ENCODE measurements at places on chromosomes 6 and 20. TPM values are rescaled to one million over a fixed set of nuclear protein-coding genes. Genes with fewer than 3 reads are reported as not detected.

Gene WFDC2
- total RNA-seq, result 0.13 TPM

Gene SMOC2
- total RNA-seq, result 65.4 TPM

Gene WASF1
- total RNA-seq, result 3.6 TPM

Gene ADGRB3
- total RNA-seq, result 1.5 TPM

Gene PDYN
- total RNA-seq, result not detected

Gene OR12D1
- not detected for total RNA-seq

Gene CNR1
- 0.13 TPM for total RNA-seq

Gene PHACTR2
- total RNA-seq, result 66.5 TPM

Gene HS3ST5
- total RNA-seq, result 0.58 TPM

Gene TPD52L1
- total RNA-seq, result 39.8 TPM

Gene PTCHD4
- 0.98 TPM for total RNA-seq

DNA sequence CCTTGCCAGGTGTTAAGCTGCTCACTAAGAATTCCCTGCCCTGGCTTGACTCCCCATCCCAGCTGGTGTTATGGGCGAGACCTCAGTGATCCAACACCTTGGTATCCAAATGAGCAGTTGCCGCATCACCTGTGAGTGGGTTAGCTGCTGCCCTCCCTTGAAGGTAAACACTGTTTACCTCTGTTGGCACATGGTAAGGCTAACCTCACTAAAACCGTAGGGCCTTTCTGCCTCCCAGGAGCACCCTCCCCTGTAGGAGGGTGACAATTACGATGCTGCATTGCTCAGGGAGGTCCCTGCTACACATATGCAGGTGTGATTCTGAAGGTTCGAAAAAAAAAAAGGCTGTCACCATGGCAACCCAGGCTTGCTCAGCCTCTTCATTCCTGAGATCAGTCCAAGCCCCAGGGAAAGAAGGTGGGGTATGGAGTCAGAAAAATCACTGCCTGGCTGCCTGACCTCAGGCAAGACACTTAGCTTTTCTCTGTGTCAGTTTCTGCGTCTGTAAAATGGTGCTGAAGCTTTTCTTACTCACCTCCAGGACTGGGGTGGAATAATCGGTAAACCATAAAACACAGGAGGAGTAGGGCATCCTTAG, 19.5 kb downstream of the PNPLA1 start:
- no peak for DNase-seq
- H3K36me3 ChIP-seq, result no peaks in the 10 kb centered on the region
- no peak overlapping the region for H3K4me3 ChIP-seq

GRCh38 chr6:139019722-139020121, 8.8 kb upstream of the ABRACL start:
- no peak for DNase-seq
- no peaks in the 10 kb centered on the region for H3K36me3 ChIP-seq
- H3K27ac ChIP-seq, result no peak overlapping the region
- H3K27me3 ChIP-seq, result no peaks in the 10 kb centered on the region

DNA sequence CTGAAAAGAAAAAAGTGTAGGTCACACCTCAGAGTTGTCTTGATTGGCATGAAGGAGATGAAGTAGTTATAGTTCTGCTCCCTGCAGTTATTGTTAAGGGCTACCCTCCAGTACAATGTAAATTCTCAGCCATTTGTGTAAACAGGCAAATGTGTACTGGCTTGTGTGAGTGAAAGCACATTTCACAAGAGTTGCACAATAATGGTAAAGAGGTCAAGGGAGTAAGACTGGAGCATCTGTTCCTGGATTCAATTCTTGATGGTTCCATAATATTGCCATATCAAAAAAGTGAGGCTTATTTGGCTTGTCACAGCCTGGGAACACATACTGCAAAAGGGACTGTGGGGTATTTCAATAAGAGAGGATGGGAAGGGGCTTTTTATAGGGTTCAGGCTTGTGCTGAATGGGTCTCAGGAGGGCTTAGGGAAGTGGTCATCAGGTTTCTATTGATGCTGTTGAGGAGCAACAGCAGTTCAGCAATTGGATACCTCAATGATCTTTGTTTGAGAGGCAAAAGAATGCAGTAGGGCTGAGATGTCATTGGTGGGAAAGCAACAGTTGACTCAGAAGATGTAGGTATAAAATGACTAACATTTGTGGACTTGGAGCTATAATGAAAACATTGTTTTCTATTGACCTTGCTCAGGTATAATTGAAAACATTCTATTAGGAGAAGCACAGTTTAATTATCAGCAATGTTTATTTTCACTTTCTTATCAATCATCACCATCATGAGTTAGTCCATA, 402.6 kb downstream of the BCKDHB start:
- no peak for DNase-seq
- no peaks in the 10 kb centered on the region for H3K27me3 ChIP-seq
- H3K4me1 ChIP-seq, result no peaks in the 10 kb centered on the region
- H3K36me3 ChIP-seq, result no peaks in the 10 kb centered on the region

- H3K36me3 ChIP-seq, result no peaks in the 10 kb centered on the region
- peaks cover 8% of the 10 kb centered on the region for H3K4me1 ChIP-seq
- peak; percentile 81 for DNase-seq
- no peaks in the 10 kb centered on the region for H3K27me3 ChIP-seq
- no peak overlapping the region for H3K4me3 ChIP-seq
- H3K27ac ChIP-seq, result peak overlapping the region; percentile 43
Observed at GRCh38 chr6:155171109-155171746, 92.6 kb upstream of the CLDN20 start.

DNA sequence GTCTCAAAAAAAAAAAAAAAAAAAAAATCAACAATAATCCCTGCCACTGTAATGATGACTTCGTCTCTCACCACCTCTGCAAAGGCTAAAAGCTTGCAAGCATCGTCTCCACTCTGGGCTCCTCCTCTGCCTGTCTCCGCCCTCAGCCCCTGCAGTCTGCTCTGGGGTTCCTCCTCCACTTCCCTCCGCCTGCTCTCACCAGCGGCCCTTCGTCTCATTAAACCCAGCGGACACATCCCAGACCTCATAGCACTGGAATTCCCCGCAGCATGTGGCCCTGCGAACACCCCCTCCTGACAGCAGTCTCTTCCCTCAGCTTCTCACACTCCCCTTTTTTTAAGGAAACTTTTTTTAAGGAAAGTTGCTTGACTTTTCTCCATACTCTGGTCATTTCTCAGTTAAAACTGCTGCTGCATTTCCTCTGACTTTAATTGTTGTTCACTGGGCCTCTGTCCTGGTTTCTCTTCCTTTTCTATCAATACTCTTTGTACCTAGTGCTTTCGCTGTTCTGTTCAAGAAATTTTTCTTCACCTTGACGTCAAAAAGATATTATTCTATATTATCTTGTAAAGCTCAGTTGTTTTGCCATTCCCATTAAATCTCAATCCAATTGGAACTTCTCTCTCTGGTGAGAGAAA, 70.9 kb upstream of the PLEKHG1 start:
- H3K27ac ChIP-seq, result peak overlapping the region; percentile 79
- no peaks in the 10 kb centered on the region for H3K27me3 ChIP-seq
- no peak overlapping the region for H3K4me3 ChIP-seq
- peak; percentile 85 for DNase-seq
- no peaks in the 10 kb centered on the region for H3K36me3 ChIP-seq
- H3K4me1 ChIP-seq, result no peaks in the 10 kb centered on the region

- H3K27ac ChIP-seq, result no peak overlapping the region
- H3K4me1 ChIP-seq, result peaks cover 21% of the 10 kb centered on the region
- no peak for DNase-seq
- no peaks in the 10 kb centered on the region for H3K27me3 ChIP-seq
- no peak overlapping the region for H3K4me3 ChIP-seq
Observed at GRCh38 chr6:31969712-31970603, 2.0 kb downstream of the DXO start.

- H3K27ac ChIP-seq, result no peak overlapping the region
- DNase-seq, result no peak
- H3K36me3 ChIP-seq, result no peaks in the 10 kb centered on the region
Observed at GRCh38 chr6:10875026-10875425, 6.8 kb downstream of the GCM2 start.

DNA sequence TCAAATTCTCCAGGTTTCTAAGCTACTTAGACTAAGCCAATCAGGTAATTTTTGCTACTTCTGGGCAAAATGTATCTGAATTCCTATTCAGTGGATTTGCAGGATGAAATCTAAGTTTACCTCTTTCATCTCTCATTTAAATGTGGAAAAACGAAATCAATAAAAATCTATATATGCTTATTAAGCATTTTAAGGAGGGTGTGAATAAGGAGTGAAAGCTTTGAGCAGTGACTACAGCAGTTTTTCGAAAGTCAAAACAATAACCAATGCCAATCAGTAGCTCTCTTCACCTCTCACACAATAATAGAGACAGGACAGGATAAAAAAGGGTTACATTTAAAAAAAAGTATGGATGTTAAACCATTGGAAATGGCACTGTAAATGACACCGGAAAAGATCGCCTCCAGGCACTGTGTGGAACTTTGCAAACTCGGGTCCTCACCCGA, 476 bp upstream of the BCKDHB start:
- peaks cover 4% of the 10 kb centered on the region for H3K4me1 ChIP-seq
- DNase-seq, result no peak
- peak overlapping the region; percentile 73 for H3K27ac ChIP-seq
- no peaks in the 10 kb centered on the region for H3K36me3 ChIP-seq
- H3K4me3 ChIP-seq, result peak overlapping the region; percentile 40
- H3K27me3 ChIP-seq, result no peaks in the 10 kb centered on the region

- H3K27me3 ChIP-seq, result no peaks in the 10 kb centered on the region
- no peak overlapping the region for H3K27ac ChIP-seq
- no peak for DNase-seq
- H3K36me3 ChIP-seq, result no peaks in the 10 kb centered on the region
- peaks cover 27% of the 10 kb centered on the region for H3K4me1 ChIP-seq
Observed at GRCh38 chr6:159823953-159824352, 23.9 kb downstream of the PNLDC1 start.

- no peaks in the 10 kb centered on the region for H3K27me3 ChIP-seq
- peak; percentile 97 for DNase-seq
- H3K4me1 ChIP-seq, result peaks cover 42% of the 10 kb centered on the region
- peak overlapping the region; percentile 74 for H3K4me3 ChIP-seq
- peaks cover 16% of the 10 kb centered on the region for H3K36me3 ChIP-seq
Observed at GRCh38 chr20:327186-328026, 2.1 kb downstream of the SOX12 start.

DNA sequence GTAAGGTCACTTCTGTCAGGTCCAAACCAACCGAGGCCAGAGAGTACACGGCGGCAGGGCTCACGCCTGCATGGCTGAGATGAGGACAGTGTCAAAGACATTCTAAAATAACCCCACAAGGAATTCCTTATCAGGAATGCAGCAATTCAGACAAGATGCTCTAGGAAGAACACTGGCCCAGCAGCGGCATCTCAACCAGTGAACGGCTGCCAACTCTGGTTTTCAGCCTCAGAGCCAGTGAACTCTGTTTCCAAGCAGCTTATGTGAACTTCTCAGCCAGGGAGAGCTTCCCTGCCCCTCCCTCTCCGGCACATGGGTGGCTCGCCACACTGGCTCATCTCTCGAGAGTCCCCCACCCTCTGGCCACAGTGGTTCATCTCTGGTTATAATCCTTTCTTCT, 36.9 kb downstream of the KCNQ2 start:
- no peaks in the 10 kb centered on the region for H3K27me3 ChIP-seq
- H3K4me1 ChIP-seq, result peaks cover 8% of the 10 kb centered on the region

GRCh38 chr6:137494988-137495702, 951 bp upstream of the OLIG3 start:
- H3K36me3 ChIP-seq, result no peaks in the 10 kb centered on the region
- H3K27me3 ChIP-seq, result peaks cover 87% of the 10 kb centered on the region
- H3K4me1 ChIP-seq, result peaks cover 21% of the 10 kb centered on the region
- no peak for DNase-seq

GRCh38 chr20:61119794-61120410, 132.2 kb upstream of the CDH4 start:
- peaks cover 5% of the 10 kb centered on the region for H3K27me3 ChIP-seq
- peaks cover 8% of the 10 kb centered on the region for H3K4me1 ChIP-seq
- DNase-seq, result no peak
- no peak overlapping the region for H3K4me3 ChIP-seq
- no peak overlapping the region for H3K27ac ChIP-seq

GRCh38 chr20:8394308-8394945, 262.4 kb downstream of the PLCB1 start:
- no peaks in the 10 kb centered on the region for H3K36me3 ChIP-seq
- H3K4me1 ChIP-seq, result no peaks in the 10 kb centered on the region

GRCh38 chr20:40641202-40641601, 47.8 kb downstream of the MAFB start:
- peaks cover 9% of the 10 kb centered on the region for H3K4me1 ChIP-seq
- H3K27me3 ChIP-seq, result no peaks in the 10 kb centered on the region
- H3K36me3 ChIP-seq, result no peaks in the 10 kb centered on the region

GRCh38 chr20:4776079-4776630, 54.4 kb downstream of the PRND start:
- DNase-seq, result no peak
- no peak overlapping the region for H3K27ac ChIP-seq
- no peaks in the 10 kb centered on the region for H3K27me3 ChIP-seq

DNA sequence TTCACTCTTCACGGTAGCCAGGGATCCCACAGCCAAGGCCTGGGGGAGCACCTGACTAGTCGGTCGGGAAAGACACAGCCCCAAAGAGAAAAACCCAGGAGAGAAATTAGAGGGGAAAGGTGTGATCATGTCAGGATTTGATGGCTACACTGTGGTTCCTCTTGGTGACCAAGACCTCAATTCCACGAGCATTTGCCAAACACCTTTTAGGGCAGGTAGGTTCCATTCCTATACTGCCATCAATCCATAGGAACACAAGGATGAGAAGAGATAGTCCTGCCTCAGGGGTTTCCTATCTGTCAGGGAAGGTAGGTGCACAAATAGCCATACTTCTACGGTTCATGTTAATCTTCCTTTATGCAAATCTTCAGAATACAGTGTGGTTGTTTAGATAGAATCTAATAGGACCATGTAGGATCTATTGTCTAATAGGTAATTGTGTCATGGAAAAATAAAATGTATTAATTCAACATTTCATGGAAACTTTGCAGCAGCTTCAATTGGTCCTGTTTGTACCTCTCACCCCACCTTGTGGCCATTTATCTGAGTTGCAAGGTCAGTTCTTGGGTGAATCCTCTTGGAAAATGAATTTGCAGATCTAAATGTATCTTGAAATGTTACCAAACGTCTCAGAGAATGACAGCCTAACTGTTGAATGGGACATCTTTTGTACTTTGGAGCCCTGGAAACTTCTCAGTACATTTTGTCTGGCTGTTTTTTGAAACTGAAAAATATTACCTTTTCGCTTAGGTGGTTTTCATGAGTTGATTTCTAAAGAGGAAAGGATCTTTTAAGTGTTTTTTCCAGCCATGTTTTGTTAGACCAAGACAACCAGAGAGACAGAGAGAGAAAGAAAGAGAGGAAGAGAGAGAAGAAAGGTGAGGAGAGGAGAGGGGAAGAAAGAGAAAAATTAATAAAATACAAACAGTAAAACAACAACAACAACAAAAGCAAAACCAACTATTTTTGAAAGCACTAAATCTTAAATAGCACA, 33.7 kb upstream of the IYD start:
- H3K27ac ChIP-seq, result no peak overlapping the region
- no peaks in the 10 kb centered on the region for H3K36me3 ChIP-seq
- peak; percentile 83 for DNase-seq

Data from muscle of leg (tissue), 16 donors.